ENCODE measurements at places on chromosomes 5 and 9.

GRCh38 chr9:110465190-110465589 is 114.4 kb downstream of the SVEP1 start:
- DNase-seq = no peak

DNA sequence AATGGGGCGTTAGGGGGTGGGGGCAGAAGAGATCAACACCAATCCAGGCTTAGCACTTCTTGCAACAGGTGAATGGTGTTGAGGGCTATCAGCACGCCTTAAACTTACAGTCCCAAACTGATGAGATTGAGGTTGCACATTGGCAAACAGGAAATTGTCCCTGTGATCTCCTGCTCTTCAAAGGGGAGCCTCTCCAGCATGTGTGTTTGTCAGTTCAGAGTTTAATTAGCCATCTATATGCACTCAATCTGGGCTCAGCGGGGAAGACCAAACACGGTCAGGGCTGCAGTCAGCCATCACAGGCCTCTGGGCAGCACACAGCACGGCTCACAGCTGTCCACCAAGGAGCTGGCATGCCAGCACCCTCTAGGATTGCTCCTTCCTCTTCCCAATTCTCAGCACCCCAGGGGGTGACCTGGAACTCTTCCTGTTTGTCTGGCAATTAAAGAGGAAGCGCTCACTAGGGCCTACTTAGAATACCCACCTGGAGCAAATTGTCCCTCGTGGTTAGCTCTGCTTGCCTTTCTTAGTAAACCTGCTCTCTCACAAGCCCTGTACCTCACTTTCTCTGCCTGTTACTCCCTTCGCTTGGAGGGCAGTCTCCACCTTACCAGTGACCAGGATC is 217.4 kb downstream of the SLIT3 start:
- no peak for DNase-seq

GRCh38 chr9:72440992-72441847 is 76.2 kb upstream of the ZFAND5 start:
- DNase-seq = no peak

DNA sequence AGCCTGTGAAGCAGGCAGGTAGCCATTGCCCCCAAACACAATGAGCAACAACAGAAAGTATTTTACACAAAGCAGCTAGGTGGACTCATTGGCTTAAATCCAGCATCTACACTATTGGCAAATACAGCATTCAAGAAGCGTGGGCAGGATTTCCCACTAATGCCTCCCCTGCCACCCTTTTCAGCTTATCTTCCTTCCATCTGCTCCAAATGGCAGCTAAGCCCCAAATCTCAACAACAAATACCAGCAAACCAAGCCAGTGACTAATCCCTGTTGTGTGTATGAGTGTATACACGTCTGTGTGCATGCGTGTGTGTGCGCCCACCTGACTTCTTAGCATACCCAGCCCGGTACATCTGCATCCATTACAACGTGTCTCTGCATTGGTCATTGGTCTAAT is 151.2 kb upstream of the WWC1 start:
- DNase-seq = no peak

DNA sequence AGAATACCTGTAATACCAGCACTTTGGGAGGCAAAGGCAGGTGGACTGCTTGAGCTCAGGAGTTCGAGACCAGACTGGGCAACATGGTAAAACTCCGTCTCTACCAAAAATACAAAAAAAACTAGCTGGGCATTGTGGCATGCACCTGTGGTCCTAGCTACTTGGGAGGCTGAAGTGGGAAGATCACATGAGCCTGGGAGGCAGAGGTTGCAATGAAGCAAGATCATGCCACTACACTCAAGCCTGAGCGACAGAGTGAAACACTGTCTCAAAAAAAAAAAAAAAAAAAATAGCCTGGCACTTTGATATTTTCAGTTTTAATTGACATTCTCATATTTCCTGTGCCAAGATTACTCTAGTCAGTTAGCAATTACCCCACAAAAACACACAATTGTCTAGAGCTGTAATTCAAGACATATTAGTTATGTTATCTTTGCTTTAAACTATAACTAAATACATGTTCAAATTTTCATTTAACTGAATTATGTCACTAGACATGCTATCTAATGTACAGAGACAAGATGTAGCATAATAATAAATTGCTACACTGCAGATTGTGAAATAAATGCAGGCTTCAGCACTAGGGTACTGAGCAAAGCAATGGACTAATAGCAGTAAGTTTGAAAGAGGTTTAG is 378.2 kb upstream of the GRAMD2B start:
- DNase-seq = no peak

- peak; percentile 38 for DNase-seq
Measured at GRCh38 chr5:1152156-1152555, 40.3 kb upstream of the SLC12A7 start.

GRCh38 chr5:14109041-14109747 is 33.9 kb upstream of the TRIO start:
- no peak for DNase-seq

DNA sequence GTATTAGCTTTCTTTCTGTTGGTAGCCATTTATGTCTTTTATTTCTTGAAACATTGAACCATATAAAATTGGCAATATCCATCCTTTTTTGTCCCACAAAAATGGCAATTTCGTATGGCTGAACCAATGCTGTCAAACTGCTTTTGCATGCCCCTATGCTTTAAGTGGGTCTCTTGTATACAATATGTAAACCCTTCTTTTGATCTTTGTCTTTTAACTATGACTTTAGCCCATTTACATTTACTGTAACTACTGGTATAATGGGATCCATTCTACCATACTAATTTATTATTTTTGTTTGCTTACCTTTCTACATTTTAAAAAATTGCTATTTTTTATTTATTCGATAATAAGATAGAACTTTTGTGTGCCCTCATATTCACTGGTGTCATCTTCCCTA is 93.4 kb downstream of the TENT4A start:
- no peak for DNase-seq

- no peak for DNase-seq
Measured at GRCh38 chr5:116517488-116517887, 57.1 kb downstream of the SEMA6A start.

DNA sequence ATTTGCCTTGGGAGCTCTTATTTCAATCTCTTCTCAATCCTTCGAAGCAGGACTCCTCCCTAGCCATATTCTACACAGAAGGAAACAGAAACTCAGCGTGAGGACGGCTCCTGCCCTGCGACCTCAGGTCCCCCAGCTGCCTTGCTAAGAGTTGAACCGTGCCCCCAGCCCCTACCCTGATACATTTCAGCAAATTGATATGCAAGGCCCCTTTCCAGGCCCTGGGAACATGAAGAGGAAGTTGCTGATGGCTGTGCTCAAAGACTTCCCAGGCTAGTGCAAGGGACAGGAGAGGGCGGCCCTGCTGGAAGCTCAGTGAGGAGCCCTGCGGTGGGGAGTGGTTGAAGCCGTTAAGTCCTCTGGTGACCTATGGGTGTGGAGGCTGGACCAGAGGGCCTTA is 41.5 kb downstream of the BOD1 start:
- DNase-seq = no peak

- DNase-seq = no peak
Measured at GRCh38 chr9:117528225-117528624, 113.4 kb upstream of the ASTN2 start.

DNA sequence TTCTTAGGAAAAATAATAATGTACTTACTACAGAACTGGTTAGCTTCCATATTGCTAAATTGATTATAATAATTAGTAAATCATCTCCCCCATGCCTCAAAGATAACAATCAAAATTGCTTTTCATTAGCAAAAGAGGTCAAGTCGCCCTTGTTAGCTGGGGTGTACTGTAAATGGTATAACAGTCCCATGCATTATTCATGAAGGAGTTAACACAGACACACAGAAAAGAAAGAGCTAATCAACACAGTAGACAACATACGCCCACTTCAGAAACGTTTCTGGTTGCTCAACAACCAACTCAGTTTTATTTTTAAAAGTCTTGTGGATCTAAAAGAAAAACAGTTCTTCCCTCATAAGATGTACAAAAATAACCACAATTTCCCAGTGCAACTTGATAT is 100.2 kb downstream of the MPDZ start:
- no peak for DNase-seq

GRCh38 chr5:83294246-83294645 is 177.3 kb upstream of the VCAN start:
- no peak for DNase-seq

- DNase-seq = peak; percentile 75
Measured at GRCh38 chr9:91101611-91102168, 260.0 kb downstream of the AUH start.

- DNase-seq = no peak
Measured at GRCh38 chr5:67960939-67961338, 254.6 kb upstream of the PIK3R1 start.

GRCh38 chr9:97039514-97039860 is 545 bp upstream of the CTSV start:
- no peak for DNase-seq

GRCh38 chr5:158820891-158821290 is 278.8 kb downstream of the EBF1 start:
- peak; percentile 32 for DNase-seq

- DNase-seq = no peak
Measured at GRCh38 chr5:14617441-14617840, 35.8 kb downstream of the OTULINL start.

DNA sequence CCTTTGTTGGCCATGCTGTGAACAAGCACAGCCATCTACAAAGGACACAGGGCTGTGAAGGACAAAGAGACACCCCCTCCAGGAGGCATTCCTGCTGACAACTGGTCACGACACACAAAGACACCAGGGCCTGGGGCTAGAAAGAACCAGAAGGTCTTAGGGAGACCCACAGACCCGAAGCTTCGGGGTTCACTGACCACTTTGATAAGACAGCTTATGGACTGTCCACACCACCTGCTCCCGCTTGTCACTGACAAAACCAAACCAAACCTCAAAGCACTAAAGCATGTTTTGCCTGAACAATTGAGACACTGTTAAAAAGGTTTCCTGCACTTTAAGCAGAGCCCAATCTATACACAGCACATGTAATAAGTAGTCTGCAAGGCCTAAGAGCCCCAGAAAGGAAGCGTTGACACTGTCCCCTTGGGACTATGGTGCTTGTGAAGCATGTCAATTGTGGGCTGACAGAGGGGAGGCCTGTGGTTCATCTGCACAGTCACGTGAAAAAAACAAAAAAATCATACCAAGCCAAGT is 185.0 kb downstream of the GAPVD1 start:
- no peak for DNase-seq

DNA sequence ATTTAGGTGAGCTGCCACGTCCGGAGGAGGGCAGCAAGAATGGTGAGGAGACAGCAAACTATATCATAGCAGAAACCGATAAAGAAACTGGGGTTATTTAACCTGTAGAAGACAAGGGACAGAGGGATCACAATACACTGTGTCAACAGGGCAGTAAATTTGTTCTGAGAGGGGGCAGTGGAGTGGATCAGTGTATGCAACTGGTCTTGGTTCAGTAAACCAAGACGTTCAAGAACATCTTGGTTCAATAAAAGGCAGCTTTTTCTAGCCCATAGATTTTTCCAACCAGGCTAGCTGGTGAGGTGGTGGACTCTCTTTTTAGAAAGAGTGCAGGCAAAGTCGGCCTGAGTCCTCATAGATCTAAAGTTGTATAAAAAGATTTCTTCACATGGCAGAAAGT is 55.3 kb downstream of the PLAC8L1 start:
- DNase-seq = no peak

GRCh38 chr5:6861036-6861435 is 147.8 kb downstream of the TENT4A start:
- no peak for DNase-seq

- no peak for DNase-seq
Measured at GRCh38 chr9:27838876-27839275, 265.6 kb upstream of the C9orf72 start.

DNA sequence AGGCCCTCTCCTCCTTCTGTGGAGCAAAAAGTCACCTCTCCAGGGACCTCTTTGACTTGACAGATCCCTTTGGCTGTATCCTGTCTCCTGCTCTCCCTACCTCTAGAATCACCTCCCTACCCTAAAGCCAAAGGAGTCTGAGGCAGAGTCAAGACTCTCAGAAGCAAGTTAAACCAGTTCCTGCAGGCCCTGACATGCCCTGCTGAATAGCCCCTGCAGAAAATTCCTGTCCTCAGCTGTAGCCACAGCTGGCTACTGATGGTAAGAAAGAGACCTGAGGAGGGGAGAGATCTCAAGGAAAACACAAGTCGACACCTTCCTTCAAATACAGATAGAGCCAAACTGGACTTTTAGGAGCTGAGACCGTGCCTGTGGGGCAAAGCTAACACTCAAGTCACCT is 23.7 kb upstream of the UBAP2 start:
- DNase-seq = no peak

DNA sequence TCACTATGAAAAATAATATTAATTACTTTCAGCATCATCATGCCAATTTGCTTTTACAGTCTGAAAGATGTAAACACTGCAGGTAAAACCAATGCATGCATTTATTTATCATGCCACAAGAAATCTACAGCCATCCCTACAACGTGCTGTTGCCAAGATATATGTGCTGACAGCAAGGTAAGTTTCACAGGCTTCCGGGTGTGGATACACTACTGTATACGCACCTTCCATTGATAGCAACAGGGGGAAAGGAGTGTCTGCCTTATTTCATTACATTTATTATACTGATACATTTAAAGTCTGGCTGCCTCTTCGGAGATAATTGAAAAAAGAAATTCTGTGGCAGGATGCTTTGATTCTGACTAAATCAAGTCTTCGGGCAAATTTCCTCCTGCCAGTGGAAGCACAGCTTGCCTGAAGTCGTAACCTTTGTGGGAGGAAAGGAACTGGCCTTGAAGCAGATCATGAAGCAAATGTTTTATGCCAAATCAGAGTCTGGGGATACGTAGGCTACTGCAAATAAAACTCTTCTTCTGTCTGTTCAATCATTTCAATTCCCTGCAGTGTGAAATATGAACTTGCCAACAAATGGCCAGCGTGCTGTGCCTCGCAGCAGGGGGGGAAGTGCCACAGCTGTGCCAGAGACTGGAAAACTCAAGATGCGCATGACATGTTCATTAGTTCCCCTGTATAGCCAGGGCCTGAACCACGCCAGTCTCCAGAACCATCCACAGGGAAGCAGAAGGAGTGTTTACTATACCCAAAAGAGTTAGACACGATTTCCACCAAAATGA is 268.1 kb downstream of the EFNA5 start:
- no peak for DNase-seq

DNA sequence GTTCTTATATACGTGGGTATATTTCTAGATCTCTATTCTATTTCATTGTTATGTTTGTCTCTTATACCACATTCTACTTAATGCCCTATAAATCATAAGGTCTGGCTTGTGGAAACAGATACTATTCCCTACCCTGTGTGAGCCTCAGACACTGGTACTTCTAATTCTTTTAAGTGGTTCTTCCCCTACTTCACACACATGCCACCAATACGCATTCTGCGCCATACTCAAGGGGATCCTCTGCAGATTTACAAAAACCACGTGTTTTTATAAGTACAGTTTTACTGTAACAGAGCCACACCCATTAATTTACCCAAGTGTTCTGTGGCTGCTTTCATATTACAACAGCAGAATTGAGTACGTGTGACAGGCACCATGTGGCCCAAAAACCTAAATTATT is 195.6 kb downstream of the SAXO1 start:
- DNase-seq = no peak

GRCh38 chr5:1465966-1466471 is 20.8 kb upstream of the SLC6A3 start:
- DNase-seq = no peak

Measured in CD4-positive, alpha-beta T cell treated with Interferon alpha-2 for 1 hour (primary cell).